ENCODE measurements at places on chromosomes 6 and 20. TPM values are rescaled to one million over a fixed set of nuclear protein-coding genes. Genes with fewer than 3 reads are reported as not detected.

GSTA2 gene
- not detected for total RNA-seq

PTK7 gene
- 13.6 TPM for total RNA-seq

FABP7 gene
- not detected for total RNA-seq

OR2H2 gene
- total RNA-seq = not detected

LY6G5C gene
- 1.9 TPM for total RNA-seq

ECT2L gene
- not detected for total RNA-seq

SLC17A9 gene
- total RNA-seq = 12.7 TPM

ADGRG6 gene
- 8.0 TPM for total RNA-seq

FAM184A gene
- total RNA-seq = 4.8 TPM

TLDC2 gene
- not detected for total RNA-seq

TAGAP gene
- total RNA-seq = 5.7 TPM

CNKSR3 gene
- 9.9 TPM for total RNA-seq

ENPP1 gene
- total RNA-seq = 32.1 TPM

KCNB1 gene
- total RNA-seq = 43.0 TPM
